ENCODE measurements at places on chromosomes 4 and X. TPM values are rescaled to one million over a fixed set of nuclear protein-coding genes. Genes with fewer than 3 reads are reported as not detected.
A peak's percentile ranks its signal among the peaks of the same experiment; 100 is the strongest.

GRCh38 chr4:150002561-150002960 is 75.7 kb upstream of the DCLK2 start:
- H3K27ac ChIP-seq, result no peak overlapping the region
- no peaks in the 10 kb centered on the region for H3K27me3 ChIP-seq
- DNase-seq, result no peak
- no peaks in the 10 kb centered on the region for H3K36me3 ChIP-seq
- no peak overlapping the region for H3K4me3 ChIP-seq

- peaks cover 3% of the 10 kb centered on the region for H3K4me1 ChIP-seq
- H3K27me3 ChIP-seq, result no peaks in the 10 kb centered on the region
- no peak overlapping the region for H3K27ac ChIP-seq
- DNase-seq, result no peak
Measured at GRCh38 chr4:88242144-88242543, 42.2 kb downstream of the PPM1K start.

GRCh38 chr4:138235419-138235952 is 6.7 kb downstream of the SLC7A11 start:
- no peak overlapping the region for H3K27ac ChIP-seq
- H3K36me3 ChIP-seq, result no peaks in the 10 kb centered on the region
- H3K27me3 ChIP-seq, result no peaks in the 10 kb centered on the region

DNA sequence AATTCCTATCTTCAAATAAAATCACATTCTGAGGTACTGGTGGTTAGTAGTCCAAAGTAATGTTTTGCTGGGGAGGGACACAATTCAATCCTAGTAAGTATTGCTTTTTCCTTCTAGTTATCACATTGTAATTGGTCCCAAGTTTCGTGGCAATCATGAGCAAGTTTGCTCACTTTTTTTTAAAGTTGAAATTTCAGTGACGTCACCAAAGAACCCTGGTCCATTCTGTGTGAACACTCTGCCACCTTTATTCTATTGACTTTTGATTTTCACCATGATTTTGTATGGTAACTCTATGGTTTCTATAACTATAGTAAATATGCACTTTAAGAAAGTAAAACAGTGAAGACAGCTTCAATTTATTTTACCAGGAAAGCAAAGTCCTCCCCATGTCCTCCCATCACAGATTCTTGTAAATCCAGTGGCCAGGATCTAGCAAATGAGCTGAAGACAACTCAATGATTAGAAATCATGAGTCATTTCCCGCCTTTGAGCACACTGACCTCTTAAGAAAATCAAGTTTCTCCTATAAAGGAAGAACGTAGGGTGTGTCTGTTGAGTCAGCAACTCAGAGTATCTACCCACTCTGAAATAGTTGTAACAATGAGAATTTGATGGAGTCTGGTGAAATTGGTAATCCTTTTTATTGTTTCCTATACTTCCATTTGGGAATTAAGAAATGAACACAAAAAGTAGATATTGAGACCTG is 1306.6 kb upstream of the PABPC4L start:
- H3K27ac ChIP-seq, result no peak overlapping the region
- no peak overlapping the region for H3K4me3 ChIP-seq
- H3K27me3 ChIP-seq, result no peaks in the 10 kb centered on the region
- no peaks in the 10 kb centered on the region for H3K36me3 ChIP-seq

- DNase-seq, result no peak
- no peaks in the 10 kb centered on the region for H3K4me1 ChIP-seq
- no peak overlapping the region for H3K27ac ChIP-seq
- H3K27me3 ChIP-seq, result no peaks in the 10 kb centered on the region
Measured at GRCh38 chr4:10577018-10577417, 107.5 kb downstream of the CLNK start.

DNA sequence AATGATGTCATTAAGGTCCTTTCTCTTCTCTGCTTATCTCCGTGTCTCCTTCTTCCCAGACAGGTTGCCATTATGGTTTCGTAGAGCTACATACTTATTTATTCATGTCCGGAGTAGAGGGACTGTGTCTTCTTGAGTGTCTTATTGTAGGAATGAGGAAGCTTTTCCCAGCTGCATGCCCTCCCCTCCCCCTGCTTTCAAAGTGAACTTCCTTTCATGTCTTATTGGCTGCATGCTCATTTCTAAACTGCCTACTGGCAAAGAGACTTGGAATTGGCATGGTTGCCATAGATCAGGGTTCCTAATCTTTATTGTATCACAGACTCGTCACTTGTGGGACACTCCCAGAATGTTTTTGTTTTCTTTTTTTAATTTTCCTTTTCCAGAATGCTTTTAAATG is 15.4 kb downstream of the VAMP7 start:
- H3K27me3 ChIP-seq, result no peaks in the 10 kb centered on the region
- H3K4me1 ChIP-seq, result no peaks in the 10 kb centered on the region
- DNase-seq, result no peak
- no peak overlapping the region for H3K4me3 ChIP-seq

DNA sequence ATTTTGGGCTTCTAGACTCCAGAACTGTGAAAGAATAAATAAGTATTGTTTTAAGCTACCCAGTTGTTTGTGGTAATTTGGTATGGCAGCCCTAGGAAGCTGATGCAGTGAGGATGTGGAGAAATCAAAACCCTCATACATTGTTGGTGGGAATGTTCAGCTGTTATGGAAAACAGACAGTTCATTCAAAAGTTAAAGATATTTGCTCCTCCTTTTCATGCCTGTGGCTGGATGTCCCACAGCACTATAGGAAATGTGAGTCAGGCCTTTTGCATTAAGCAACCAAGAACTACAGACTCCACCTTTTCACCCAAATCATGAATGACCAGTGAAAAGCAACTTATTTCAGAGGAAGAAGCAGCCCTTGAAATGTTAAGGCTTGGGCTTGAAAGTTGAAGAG is 6.7 kb downstream of the BBS12 start:
- H3K36me3 ChIP-seq, result no peaks in the 10 kb centered on the region
- no peaks in the 10 kb centered on the region for H3K27me3 ChIP-seq
- no peak for DNase-seq
- peaks cover 5% of the 10 kb centered on the region for H3K4me1 ChIP-seq
- no peak overlapping the region for H3K4me3 ChIP-seq
- H3K27ac ChIP-seq, result no peak overlapping the region

DNA sequence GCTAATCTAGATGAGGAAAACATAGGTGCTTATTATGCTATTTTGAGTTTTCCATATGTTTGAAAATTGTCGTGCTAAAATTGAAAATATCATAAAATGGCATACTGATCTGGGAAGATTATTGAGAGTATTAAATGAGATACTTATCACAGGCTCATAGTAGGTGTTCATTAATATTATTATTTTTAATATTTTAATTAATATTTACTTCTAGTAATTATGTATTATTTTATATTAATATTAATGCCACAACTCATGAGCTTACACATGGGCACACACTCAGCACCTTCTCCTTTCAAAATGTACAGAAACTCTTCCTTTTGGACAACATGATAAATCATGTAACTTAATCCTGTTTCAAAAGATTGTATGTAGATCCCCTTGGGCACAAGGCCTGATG is 223.6 kb downstream of the RAB28 start:
- DNase-seq, result no peak
- H3K4me3 ChIP-seq, result no peak overlapping the region
- H3K27ac ChIP-seq, result no peak overlapping the region
- H3K36me3 ChIP-seq, result no peaks in the 10 kb centered on the region
- H3K27me3 ChIP-seq, result no peaks in the 10 kb centered on the region
- H3K4me1 ChIP-seq, result no peaks in the 10 kb centered on the region

DNA sequence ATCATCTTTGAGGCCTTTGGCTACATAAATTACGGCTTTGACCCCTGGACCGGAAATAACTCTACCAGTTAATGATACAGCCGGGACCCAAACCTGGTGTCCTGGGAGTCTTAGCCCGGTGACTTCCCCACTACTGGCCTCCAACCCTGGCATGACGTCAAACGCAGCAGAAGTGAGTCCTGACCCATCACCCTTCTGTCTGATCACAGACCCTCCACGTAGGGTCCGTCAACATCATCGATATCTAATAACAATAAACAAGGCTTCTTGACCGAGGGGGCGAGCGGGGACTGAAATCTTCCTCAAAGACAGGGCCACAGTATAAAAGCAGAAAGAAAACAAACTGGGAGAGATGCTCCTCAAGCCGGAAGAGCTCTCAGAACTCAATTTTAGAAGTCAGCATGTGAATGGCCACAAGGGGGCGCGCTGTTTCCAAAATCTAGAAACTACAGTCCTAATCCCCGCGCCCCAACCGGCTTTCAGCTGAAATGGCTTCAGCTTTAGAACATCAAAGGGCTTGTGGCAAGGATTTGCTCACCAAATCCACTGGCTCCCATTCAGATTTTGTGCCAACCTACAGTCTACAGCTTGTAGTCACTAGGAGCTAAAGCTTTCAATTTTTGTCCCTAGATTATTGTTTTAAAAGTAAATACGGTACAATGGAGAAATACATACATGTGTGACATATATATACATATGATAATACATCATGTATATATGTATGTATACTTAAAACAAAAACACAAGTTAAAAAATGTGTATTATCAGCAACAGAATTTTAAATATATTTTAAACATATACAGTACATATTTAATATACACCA is 46.4 kb upstream of the ENPP6 start:
- no peak overlapping the region for H3K27ac ChIP-seq
- no peak overlapping the region for H3K4me3 ChIP-seq
- no peaks in the 10 kb centered on the region for H3K4me1 ChIP-seq
- no peaks in the 10 kb centered on the region for H3K36me3 ChIP-seq
- no peaks in the 10 kb centered on the region for H3K27me3 ChIP-seq

RPS3A gene
- polyA plus RNA-seq, result 4,082 TPM

DNA sequence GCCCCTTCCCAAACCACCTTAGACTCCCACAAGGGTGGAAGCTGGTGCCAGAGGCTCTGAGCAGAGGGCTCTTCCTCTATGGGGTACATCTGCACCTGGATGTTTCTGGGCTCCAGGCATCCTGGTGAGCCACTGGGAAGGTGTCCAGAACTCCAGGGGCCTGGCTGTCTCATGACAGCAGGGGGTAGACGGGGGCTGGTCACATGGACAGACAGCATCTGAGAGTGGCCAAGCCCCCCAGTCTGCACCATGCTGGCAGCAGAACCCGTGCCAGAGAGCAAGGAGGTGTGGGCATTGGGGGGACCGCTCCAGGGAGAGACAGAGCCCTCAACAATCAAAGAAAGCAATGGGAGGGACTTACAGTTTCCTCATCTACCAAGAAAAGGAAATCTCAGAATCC is 39.5 kb downstream of the ZFYVE28 start:
- H3K4me3 ChIP-seq, result no peak overlapping the region
- no peak overlapping the region for H3K27ac ChIP-seq
- DNase-seq, result no peak
- H3K27me3 ChIP-seq, result no peaks in the 10 kb centered on the region

THOC2 gene
- 85.2 TPM for polyA plus RNA-seq

DNA sequence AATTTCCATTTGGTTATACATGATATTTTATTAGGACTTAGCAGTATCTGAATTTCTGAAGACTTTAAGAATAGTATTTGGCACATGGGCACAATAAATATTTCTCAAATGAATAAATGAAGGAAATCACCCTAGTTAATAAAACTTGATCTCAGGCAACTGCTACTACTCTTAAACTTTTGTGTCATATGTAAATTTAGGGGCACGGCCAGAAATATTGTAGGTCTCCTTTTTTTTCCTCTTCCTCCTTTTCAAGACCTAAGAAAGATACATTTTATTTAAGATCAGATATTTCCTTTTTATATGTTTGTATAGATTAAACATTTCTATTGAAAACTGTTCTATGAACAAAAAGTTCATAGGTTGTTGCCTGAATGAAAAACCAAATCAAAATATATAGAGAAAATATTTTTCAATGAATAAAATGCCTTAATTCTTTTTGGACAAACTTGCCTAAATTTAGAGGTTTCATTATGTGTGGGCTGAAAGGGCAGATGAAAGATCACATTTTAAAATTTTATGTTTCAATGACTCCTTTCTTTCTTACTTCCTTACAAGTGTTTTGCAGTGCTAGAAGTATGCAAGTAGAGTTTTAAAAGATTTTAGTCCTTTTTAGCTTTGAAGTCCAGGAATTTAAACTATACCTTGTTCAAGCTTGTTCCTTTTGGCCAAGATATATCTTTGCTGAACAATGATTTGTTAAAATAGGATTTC is 26.3 kb downstream of the CNKSR2 start:
- DNase-seq, result no peak
- no peaks in the 10 kb centered on the region for H3K36me3 ChIP-seq
- H3K27me3 ChIP-seq, result no peaks in the 10 kb centered on the region
- no peaks in the 10 kb centered on the region for H3K4me1 ChIP-seq
- H3K4me3 ChIP-seq, result no peak overlapping the region

DNA sequence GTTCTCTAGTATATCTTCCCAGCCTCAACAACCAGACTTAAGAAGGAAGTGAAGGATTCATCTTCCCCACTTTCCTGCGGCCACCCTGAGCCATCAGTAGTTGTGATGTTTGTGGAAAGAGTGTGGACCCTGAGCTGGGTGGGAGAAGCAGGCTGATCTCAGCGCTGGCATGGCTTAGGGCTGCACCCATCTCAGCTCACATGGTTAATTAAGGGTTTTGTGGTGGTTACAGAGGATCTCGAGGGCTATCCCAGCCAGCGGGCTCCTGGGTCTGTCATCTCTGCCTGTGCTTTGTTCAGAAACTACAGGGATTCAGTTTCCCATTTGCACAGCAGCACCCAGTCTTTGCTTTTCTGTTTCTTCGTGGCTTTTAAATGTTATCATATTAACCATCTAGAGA is 163.4 kb downstream of the PTTG2 start:
- H3K27ac ChIP-seq, result no peak overlapping the region
- H3K4me3 ChIP-seq, result no peak overlapping the region
- no peaks in the 10 kb centered on the region for H3K27me3 ChIP-seq
- H3K4me1 ChIP-seq, result peaks cover 18% of the 10 kb centered on the region
- peaks cover 8% of the 10 kb centered on the region for H3K36me3 ChIP-seq
- DNase-seq, result no peak

SHROOM4 gene
- 0.54 TPM for polyA plus RNA-seq

NDST4 gene
- polyA plus RNA-seq, result not detected

- no peak for DNase-seq
- no peaks in the 10 kb centered on the region for H3K4me1 ChIP-seq
- H3K27me3 ChIP-seq, result no peaks in the 10 kb centered on the region
- no peak overlapping the region for H3K27ac ChIP-seq
- H3K36me3 ChIP-seq, result no peaks in the 10 kb centered on the region
Measured at GRCh38 chr4:147219145-147219544, 261.8 kb upstream of the EDNRA start.

DNA sequence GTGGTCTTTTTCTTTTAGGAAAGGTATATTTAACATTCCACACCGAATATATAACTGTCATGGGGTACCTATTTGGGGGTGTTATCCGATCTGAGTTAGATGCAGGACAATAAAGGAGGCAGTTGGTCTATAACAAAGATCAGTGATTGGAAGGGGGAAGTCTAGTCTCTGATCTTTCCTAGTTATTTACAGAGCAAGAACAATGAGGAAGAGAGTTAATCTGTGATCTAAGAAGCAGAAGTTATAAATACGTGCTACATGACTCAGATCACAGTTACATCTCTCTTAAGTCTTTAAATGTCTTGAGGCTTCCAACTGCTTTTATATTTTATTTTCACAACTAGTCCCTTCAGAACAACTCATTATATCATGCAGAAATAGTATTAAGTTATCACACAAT is 33.2 kb upstream of the ARMCX4 start:
- H3K4me3 ChIP-seq, result no peak overlapping the region
- H3K4me1 ChIP-seq, result no peaks in the 10 kb centered on the region
- peak overlapping the region; percentile 69 for H3K27ac ChIP-seq
- no peaks in the 10 kb centered on the region for H3K27me3 ChIP-seq
- DNase-seq, result no peak
- H3K36me3 ChIP-seq, result no peaks in the 10 kb centered on the region

GRCh38 chr4:742742-743311 is 37.2 kb downstream of the PCGF3 start:
- no peak overlapping the region for H3K4me3 ChIP-seq
- DNase-seq, result peak; percentile 75
- H3K27me3 ChIP-seq, result no peaks in the 10 kb centered on the region
